ENCODE measurements at places on chromosomes 7 and 10.

- DNase-seq: no peak
These were observed 230.9 kb downstream of the PARD3 start for GRCh38 chr10:34584164-34584563.

- DNase-seq: no peak
These were observed 146.9 kb downstream of the PTN start for GRCh38 chr7:137196648-137197047.

DNA sequence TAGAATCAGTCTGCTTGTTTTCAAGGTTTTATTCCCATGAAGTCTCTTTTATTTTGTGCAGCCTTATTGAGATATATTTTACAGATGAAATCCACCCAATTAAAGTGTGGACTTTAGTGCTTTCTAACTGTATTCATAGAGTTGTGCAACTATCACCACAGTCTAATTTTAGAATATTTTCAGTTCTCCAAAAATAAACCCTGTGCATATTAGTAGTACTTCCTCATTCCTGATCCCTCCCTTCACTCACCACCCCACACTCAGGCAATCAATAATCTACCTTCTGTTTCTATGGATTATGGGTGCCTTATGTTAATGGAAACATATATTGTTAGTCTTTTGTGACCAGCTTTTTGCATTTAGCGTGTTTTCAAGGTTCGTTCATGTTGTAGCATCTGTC lies 185.7 kb upstream of the TMEM72 start:
- no peak for DNase-seq

DNA sequence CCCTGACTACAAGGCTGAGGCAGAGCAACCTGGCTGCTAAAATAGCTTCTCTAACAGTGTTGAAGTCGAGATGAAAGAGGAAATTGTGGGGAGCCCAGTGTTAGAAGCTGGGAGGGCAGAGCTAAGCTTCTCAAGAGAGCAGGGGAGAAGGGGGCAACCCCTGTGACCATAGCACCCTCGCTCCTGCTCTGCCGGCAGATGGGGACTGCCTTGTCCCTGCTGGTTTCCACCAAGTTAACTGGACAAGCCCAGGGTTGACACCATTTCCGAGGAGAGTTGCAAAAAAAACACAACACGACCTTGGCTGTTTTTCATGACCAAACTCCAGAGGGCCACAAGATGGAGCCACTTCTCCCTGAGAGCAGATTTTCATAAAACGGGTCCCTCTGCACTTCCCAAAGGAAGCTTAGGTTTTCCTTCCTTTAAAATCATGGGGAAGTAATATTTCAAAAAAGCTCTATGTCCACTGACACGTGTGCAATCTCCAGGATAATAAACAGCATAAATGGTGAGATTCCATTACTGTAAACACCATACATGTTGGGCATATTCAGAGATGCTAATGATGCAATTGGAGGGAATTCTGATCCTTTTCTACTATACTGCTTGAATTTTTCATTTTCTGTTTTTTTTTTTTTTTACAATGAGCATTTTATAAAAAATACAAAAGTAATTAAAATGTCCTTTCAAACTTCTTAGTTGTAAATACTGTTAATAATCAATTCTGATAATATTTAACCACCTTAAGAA lies 140.4 kb downstream of the PIP4K2A start:
- no peak for DNase-seq

DNA sequence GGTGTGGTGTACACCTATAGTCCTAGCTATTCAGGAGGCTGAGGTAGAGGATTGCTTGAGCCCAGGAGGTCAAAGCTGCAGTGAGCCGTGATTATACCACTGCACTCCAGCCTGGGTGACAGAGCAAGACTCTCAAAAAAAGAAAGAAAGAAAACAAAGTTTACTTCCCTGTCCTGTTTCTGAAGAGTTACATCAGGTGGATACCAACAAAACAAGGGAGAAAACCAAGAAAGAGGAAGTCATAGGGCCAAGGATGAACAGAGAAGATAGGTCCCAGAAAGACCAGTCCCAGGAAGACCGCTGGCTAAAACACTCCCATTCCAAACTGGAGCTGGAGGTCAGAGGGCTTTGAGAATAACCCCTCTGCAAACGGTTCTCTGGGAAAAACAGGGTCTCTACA lies 13.5 kb downstream of the MACROH2A2 start:
- DNase-seq: no peak

GRCh38 chr7:24381894-24382505 lies 98.0 kb downstream of the NPY start:
- DNase-seq: no peak

DNA sequence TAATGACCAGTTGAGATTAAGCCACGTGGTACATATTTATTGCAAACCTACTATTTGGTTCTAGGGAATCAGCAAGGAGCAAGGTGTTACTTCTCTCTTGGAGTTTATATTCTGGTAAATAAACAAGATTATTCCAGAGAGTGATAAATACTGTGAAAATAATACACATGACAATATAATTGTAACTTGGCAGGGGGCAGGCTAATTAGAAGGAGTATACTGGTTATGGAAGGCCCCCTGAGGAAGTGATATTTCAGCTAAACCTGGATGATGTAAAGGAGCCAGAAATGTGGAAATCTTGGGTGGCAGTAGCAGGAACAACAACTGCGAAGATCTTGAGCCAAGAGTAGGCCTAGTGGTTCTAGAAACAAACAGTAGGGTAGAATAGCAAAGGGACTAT lies 111.8 kb downstream of the SDK1 start:
- no peak for DNase-seq

- no peak for DNase-seq
These were observed 42.1 kb downstream of the FAM53B start for GRCh38 chr10:124701881-124702656.

DNA sequence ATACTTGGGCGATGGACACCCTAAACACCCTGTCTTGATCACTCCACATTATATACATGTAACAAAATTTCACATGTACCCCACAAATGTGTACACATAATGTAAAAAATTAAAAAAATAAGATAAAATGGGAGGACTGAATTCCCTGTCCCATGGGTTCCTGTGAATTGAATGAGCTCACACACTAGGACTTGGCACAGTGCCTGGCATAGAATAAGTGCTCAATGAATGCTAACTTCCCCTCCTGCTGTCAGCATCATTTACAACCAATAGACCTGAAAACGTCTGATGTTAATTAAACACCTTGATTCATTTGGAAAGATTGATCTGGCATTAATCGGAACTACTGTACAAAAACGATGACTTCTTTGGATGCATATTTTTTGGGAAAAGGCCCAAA lies 117.3 kb upstream of the ZNF438 start:
- no peak for DNase-seq

- DNase-seq: no peak
These were observed 796.2 kb downstream of the CCSER2 start for GRCh38 chr10:85124603-85125051.

DNA sequence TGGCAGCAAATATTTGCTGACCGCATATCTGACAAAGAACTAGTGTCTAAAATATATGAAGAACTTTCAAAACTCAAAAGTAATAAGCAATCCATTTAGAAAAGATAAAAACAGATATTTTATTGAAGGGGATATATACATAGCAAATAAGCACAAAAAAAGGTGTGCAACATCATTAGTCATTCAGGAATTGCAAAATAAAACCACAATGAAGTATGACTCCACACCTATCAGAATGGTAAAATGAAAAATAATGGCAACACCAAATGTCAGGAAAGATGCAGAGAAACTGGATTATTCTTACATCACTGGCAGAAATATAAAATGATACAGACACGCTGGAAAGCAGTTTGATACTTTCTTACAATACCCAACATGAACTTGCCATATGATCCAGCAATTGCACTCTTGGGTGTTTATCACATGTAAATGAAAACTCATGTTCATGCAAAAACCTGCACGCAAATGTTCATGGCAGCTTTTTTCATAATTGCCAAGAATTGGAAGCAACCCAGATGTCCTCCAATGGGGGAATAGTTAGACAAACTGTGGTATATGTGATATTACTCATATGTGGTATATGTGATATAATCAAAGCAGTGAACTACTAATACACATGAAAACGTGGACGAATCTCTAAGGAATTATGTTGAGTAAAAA lies 645.5 kb downstream of the GRID1 start:
- no peak for DNase-seq

DNA sequence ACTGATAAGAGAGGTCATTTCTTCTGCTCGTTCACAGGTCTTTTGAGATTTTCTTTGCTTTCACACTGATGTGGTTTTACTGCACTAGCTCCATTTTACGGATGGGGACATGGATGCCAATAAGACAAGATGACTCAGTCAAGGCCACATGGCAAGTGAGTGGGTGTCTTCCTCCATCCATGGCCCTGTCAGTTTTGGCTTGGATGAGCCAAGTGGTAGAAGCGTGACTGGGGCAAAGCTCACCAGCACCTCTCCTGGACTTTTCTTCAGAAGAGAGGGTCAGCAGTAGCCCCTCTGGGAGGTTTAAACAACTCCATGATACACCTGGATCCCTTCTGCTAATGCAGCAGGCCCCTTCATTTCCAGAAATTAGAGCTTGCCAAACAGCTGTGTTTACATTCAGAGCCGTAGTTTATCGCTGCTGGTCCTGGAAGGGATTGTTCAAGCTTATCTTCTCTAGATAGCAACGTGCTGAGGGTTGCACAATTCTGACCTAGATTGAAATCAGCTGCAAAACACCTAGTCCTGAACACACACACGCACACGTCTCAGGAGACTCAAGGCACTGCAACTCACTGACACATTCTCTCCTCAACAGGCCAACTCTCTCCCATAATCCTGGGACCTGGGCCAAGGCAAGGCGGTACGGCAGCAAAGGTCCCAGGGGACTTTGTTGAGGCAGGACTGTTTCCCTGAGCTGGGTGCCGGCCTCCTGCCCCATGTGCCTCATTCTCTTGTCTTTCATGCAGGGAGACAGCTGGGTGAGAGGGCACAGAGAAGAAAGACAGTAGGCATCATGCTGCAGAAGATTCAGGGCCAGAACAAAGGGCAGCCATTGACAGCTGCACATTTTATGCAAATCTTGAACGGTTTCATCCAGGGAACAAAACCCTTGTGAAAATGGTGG lies 14.2 kb upstream of the PDCD4 start:
- no peak for DNase-seq

DNA sequence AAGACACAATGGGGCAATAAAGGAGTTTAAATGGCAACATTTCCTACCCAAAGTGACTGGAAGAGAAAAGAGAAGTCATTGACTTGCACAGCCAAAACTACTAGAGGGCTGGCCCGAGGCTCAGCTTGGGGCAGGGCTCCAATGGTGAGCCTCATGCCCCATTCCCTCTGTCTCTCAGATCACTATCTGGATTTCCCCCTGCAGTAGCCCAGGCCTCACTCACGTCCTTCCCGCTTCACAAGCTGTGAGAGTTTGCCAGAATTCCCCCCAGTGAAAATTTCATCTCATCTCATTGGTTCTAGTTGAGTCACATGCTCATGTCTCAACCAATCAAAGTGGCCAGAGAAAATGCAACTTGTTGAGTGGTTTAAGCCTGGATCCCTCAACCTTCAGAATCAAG lies 181.3 kb downstream of the WDR11 start:
- DNase-seq: no peak
